Suppressor macrophage treated with lipopolysaccharide for 4 hours (primary cell): ENCODE measurements at places on chromosomes 2 and 18.

GRCh38 chr2:25375371-25375988, 33.8 kb upstream of the DNMT3A start:
- no peak for DNase-seq

- no peak for DNase-seq
Measured at GRCh38 chr2:31996571-31997150, 14.1 kb downstream of the MEMO1 start.

DNA sequence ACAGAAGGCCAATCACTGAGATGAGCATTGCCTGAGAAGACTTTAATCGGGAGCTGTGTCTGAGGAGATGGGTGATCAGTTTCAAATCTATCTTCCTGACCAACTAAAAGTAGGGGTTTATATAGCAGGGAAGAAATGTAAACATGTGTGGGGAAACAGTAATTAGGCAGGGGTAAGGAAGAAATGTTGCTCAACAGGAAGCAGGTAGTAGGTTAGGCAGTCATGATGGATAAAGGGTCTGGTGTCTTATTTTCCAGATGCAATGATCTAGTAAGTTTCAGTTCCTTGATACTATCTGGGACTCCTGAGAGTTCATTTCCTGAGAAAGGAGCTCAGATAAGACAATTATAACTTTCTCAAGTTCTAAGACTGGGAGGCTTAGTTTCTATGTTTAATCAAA, 33.8 kb upstream of the DNAJC10 start:
- DNase-seq: no peak

DNA sequence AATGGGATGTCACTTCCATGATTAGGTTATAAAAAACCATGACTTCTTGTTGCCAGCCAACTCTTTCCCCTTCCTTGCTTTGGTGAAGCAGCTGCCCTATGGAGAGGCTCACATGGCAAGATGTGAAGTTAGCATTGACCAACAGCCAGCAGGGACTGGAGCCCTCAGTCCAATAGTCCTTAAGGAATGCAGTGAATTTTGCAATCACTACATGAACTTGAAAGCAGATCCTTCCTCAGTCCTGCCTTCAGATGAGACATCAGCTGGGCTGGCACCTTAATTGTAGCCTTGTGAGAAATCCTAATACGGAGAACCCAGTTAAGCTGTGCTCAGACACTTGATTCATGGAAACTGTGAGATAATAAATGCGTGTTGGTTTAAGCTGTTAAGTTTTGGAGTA, 61.8 kb downstream of the ATP8B1 start:
- DNase-seq: no peak

DNA sequence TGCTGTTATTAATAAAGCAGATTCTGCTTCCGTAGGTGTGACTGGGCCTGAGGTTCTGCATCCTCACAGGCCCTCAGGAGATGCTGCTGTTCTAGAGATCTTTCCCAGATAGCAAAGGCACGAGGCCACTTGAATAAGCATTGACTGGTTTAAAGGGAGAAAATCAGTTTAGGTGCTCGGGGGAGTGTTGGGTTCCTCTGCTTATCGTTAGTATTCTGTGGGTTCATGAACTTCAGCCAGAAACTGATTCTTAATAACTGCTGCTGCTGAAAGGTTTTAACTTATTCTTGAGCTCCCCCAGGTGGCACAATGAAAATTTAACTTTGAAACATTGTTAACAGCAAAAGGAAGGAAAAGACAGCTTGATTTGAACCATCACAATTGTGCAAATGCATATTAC, 56.9 kb downstream of the ITGA6 start:
- no peak for DNase-seq
